ENCODE measurements at places on chromosomes 13 and 19. TPM values are rescaled to one million over a fixed set of nuclear protein-coding genes. Genes with fewer than 3 reads are reported as not detected.

Gene KIR3DL1
- total RNA-seq: not detected

Gene MYH14
- 15.5 TPM for total RNA-seq

Gene LINGO3
- total RNA-seq: not detected

Gene SEMA6B
- 5.4 TPM for total RNA-seq

Gene KANK2
- total RNA-seq: 183 TPM

Gene CRLF1
- total RNA-seq: 2.5 TPM

Gene PSG4
- 0.11 TPM for total RNA-seq

Gene TRPM4
- total RNA-seq: 18.0 TPM

Gene TIMM29
- 14.1 TPM for total RNA-seq

Gene CBY2
- total RNA-seq: 0.21 TPM

Gene SLAIN1
- total RNA-seq: 7.6 TPM

Gene ZNF528
- 46.7 TPM for total RNA-seq

Gene ZSCAN4
- not detected for total RNA-seq

DNA sequence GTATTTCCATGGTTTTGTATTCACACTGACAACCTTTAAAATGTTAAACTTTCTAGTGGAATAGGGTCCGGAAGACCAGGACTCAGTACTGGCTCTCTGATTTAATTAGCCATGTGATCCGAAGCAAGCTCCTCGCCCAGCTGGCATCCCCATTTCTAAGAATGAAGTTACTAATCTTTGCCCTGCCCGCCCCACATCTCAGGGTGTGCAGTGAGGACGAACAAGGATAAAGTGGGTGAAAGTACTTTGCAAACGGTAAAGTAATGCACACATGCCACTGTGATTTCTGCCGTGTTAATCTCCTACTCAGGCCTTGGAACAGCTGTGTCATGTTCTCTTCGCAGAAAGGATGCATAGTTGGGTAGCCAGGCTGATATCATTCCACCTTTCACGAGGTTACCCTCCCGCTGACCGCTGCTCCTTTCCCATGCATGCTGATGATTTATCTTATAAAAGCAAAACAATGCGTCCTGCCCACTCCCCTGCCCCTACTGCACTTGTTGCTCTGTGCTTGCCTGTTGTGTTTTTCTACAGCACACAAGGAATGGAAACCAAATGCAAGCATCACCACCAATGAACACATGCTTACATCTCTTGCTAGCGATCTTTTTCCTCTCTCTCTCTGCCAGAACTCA, 539.0 kb downstream of the EFNB2 start:
- DNase-seq: no peak

GRCh38 chr19:36079389-36079945, 24.8 kb downstream of the WDR62 start:
- no peak for DNase-seq

- DNase-seq: no peak
Observed at GRCh38 chr13:79662882-79663281, 181.9 kb downstream of the NDFIP2 start.

DNA sequence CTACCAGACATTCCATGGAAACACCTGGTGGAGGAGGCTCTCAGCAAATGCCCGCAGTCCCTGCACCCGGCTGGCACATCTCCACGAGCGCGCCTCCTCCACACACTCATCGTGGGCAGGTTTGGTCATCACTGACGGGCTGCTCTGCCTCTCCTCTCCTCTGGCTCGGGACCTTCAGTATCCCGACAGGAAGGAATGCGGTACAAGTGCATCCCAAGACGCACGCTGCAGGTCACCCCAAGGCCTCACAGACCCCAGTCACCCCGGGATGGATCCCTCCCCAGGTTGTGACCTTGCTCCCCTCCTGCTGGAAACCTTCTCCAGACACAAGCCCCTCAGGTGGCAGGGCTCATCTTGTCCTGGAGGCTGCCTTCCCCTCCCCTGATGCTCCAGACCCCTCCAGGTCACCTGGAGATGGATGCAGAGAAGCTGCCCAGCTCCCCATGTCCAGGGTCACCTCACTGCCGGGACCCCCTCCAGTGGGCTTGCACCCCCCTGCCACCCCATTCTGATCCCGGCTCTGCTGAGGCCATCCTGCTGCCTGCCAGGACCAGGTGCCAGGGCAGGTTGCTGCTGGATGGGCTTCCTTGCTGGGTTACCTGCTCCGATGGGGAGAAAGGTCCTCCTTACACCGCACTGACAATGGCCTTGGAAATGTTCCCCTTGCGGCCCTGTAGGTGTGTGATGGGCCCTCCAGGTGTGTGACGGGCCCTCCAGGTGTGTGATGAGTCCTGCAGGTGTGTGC, 29.9 kb downstream of the C13orf46 start:
- DNase-seq: no peak

DNA sequence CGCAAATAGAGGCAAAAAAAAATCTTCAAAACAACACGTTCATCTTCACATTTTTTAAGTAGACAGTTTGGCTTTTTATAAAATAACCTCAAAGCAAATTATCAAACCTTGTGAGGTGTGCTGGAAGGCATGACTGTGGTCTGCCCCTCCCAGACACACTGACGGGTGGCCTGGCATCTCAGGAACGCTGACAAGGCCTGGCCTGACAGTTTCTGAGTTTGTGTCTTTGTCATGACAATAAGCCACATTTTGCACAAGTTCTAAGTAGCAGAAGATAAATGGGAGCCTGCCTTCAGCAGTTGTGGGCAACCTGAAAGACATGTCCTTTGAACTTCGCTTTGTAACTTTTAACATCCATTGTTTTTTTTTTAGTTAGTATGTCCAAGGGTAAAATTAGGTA, 38.5 kb downstream of the SOX21 start:
- no peak for DNase-seq

DNA sequence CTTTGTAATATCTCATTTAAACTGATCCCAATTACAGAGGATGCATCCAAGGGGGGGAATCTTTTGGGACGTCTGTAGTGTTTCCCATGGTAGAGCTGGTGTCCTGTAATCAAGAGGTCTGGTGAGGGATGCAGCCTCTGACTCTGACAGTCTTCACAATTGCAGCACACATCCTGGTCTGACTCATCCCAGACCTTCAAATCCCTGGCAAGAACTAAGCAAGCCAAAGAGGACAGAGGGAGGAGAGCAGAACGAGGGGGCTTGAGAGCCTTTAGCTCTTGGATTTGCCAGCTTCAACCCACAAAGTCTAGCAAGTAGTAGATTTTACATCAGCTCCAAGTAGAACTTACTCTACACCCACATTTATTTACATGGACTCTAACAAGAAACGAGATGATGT, 17.3 kb upstream of the FCGBP start:
- DNase-seq: no peak

- no peak for DNase-seq
Observed at GRCh38 chr19:49506575-49507105, 5.8 kb upstream of the FCGRT start.

DNA sequence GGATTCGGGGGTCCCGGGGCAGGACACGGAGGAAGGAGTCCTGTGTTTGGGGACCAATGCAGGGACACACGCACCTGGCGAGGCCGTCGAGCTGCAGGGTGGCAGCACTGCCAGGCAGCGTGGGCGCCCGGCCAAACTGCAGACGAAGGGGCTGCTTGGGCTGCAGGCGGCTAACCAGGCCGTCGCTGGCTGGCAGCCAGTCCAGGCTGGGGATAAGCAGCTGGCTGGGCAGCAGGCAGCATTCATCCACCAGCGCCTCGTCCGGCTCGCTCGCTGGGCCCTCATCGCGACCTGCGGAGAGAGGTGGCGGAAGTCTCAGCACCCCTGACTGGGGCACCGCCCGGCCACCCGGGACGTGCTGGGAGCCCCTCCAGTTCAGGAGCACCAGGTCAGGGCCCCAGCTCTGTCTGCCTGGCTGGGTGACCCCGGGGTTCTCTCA, 11.5 kb downstream of the CFD start:
- DNase-seq: no peak

DNA sequence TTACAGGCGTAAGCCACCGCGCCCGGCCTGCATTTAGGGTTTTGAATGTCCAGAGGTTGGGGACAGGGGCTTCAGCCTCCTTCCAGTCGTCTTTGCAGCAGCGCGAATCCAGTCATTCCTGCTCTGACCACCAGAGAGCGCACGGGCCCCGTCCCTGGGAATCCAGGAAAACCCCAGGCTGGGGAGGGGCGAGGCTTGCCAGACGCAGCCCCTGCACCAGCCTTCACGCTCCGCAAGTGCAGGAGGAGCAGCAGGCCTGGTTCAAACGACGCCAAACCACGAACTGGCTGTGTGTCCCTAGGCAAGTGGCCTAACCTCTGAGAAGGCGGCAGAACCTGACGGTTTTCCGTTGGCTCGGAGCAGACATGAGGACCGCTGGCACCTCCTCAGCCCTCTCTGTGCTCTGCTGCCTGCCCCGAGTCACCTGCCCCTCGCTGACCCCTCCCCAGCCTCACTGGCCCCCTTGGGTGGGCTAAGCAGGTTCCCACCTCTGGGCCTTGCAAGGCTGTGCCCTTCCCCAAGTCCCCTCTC, 2.0 kb upstream of the RNF126 start:
- no peak for DNase-seq

DNA sequence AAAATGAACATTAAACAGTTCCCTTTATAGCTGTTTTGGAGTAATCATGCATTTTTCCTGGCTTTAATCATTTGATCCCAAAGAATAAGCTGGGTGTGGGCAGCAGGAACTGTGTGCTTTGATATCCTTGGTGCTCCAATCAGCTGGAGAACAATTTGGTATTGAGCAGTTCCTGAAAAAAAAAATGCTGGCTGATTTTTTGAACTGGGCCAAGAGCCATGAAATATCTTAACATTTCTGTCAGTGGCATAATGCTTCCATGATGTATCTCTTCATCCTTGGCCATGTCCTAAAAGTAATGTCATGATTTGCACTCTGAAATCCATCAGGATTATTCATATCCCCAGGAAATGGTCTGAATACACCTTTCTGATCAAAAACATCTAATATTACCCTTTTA, 134.7 kb downstream of the LHFPL6 start:
- no peak for DNase-seq

- no peak for DNase-seq
Observed at GRCh38 chr13:108127406-108127805, 87.9 kb downstream of the LIG4 start.

GRCh38 chr19:43337737-43338136, 15.7 kb upstream of the CD177 start:
- DNase-seq: no peak

GRCh38 chr13:42266473-42266872, 5.5 kb upstream of the AKAP11 start:
- no peak for DNase-seq

DNA sequence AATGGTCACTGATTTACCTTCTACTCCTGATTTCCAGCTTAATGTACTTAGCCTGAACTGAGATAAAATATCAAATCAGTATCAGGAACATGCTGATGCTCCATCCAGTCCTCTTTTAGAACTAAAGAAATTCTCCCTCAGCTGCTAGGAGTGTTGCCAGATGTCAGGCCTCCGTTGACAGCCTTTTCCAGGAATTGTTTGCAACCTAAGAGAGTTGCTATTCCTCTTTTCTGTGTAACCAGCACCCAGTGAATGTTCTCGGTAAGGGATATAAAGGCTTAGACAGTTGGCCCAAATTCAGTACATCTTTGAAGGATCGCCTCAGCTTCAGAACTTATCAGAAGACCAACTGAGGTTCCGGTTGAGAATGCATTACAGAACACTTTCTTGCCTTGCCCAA, 559.0 kb downstream of the PCDH17 start:
- DNase-seq: no peak

DNA sequence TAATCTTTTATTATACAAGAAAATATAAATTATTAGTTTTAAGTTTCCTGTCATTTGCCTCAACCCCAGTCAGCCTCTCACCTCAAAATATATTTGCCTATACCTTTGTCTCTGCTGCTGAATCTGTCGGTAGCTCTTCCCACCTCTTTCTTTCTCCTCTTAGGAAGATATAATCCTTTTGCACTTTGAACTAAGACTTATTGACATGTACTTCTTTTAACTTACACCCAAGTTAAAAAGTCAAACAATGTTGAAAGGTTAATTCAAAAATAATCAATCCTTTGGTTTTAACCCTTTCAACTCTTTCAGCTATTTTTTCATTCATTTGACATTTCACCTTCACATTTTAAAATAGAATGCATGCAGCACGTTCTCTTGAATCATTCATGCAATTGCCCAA, 9.0 kb upstream of the KL start:
- DNase-seq: no peak

DNA sequence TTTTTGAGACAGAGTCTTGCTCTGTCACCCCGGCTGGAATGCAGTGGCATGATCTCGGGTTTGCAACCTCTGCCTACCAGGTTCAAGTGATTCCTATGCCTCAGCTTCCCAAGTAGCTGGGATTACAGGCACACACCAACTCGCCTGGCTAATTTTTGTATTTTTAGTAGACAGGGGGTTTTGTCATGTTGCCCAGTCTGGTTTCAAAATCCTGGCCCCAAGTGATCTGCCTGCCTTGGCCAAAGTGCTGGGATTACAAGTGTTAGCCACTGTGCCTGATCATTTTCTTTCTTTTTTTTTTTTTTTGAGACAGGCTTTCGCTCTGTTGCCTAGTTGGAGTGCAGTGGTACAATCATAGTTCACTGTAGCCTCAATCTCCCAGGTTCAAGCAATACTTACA, 28.7 kb downstream of the ZMYM5 start:
- DNase-seq: no peak

DNA sequence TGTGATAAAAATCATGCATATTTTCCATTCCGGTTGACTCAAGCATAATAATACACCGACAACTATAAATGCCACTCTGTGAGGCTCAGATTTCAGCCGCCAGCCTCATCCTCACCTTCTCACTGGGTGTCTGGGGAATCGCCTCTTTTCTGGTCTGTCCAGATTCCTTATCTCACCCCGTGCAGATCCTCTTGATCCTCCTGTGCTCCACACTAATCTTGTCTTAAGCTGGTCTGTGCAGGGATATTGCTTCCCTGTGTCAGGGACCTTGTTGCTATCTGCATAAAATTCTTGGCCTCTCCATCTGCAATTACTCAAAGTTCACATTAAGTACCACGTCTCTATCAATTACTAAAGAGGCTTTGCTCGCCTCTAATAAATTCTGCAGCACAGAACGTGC, 116.6 kb upstream of the SPACA7 start:
- no peak for DNase-seq

GRCh38 chr19:17999684-18000479, 8.1 kb upstream of the ARRDC2 start:
- no peak for DNase-seq

GRCh38 chr13:96044238-96044637, 9.0 kb downstream of the UGGT2 start:
- no peak for DNase-seq

GRCh38 chr19:1252221-1252820, 3.9 kb downstream of the MIDN start:
- no peak for DNase-seq

GRCh38 chr13:107554460-107554859, 660.9 kb downstream of the LIG4 start:
- DNase-seq: no peak

- DNase-seq: no peak
Observed at GRCh38 chr19:45911291-45911690, 3.3 kb downstream of the NANOS2 start.

- no peak for DNase-seq
Observed at GRCh38 chr19:8618751-8619150, 8.2 kb upstream of the ADAMTS10 start.

- no peak for DNase-seq
Observed at GRCh38 chr13:95708811-95709500, 32.0 kb downstream of the DNAJC3 start.

All from urinary bladder (tissue), 4 donors.